Stimulated activated CD4-positive, alpha-beta T cell treated with anti-CD3 and anti-CD28 coated beads, Interleukin-1b, Interleukin-23, amount 100 ng/mL, for 4 hours (primary cell): ENCODE measurements at places on chromosomes 4 and X.

- DNase-seq: no peak
Observed at GRCh38 chr4:136599890-136600289, 932.4 kb downstream of the PCDH18 start.

- no peak for DNase-seq
Observed at GRCh38 chrX:1558761-1559468, 21.9 kb upstream of the P2RY8 start.

DNA sequence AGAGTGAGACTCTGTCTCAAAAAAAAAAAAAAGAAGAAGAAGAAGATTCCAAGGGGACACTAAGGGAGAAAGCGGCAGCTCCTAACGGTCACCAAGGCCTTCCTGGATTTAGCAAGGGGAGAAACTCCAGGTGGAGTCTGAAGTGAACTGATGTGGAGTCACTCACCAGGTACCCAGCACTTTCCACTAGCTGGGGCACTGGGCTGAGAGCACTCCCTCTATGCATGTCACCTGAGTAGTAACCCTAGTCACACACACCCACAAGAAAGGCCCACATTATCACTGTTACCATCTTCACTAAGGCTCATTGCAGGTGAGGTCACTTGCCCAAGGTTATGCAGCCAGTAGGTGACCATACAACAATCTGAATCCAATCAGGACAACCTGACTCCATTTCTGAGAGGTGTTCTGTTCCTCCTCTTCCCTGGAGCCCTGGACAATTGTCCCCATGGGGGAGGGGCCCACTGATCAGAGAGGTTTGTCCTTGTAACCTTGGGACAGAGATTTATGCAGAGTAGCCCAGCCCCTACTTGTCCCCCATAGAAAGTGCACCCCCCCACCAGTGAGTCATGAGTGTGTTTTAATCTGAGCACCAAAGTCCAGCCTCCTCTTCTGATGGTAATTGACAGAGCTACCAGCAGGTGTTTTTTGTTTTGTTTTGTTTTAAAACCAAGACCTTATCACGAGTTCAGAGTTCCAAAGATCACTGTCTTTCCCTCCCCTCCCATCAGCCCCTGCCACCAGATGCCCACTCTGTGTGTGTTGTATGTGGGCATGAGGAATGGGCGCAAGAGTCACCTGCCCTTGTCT is 5.9 kb upstream of the SASH3 start:
- no peak for DNase-seq

- no peak for DNase-seq
Observed at GRCh38 chr4:60952921-60953320, 247.2 kb upstream of the ADGRL3 start.

DNA sequence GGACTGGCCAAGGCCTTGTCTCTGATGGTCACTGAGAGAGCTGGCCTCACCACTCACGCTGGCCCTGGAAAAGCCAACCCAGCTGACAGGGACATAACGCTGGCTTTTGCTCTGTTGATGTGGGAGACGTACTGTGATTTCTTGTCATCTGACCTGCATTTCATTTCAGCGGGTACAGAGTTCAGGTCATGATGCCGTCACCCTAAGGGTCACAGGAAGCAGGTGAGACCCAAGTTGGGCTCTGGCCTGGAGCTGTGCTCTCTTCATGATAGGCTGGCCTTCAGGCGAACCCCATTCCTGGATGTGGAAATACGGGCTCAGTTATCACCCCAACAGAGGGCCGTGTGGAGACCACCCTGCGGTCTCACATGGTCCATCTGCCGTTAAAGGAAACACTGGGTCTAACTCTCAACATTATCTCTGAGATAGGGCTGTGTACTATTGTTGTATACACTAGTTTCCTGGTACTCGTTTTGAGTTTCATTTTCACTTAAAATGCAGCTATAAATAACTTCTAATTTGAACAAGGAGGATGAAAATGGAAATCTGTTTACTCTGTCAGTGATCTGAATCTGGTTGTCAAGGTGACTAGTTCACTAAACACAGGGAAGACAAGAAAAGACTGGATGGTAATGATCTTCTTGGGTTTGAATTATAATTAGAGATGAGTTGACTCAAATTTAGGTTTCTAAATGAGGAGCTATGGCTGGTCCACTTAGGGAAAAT is 89.1 kb downstream of the TBC1D9 start:
- no peak for DNase-seq

GRCh38 chr4:10413177-10413576 is 44.0 kb downstream of the ZNF518B start:
- no peak for DNase-seq

GRCh38 chrX:78643874-78644273 is 15.3 kb downstream of the RTL3 start:
- no peak for DNase-seq

- no peak for DNase-seq
Observed at GRCh38 chr4:163590619-163591264, 96.3 kb downstream of the TMA16 start.

DNA sequence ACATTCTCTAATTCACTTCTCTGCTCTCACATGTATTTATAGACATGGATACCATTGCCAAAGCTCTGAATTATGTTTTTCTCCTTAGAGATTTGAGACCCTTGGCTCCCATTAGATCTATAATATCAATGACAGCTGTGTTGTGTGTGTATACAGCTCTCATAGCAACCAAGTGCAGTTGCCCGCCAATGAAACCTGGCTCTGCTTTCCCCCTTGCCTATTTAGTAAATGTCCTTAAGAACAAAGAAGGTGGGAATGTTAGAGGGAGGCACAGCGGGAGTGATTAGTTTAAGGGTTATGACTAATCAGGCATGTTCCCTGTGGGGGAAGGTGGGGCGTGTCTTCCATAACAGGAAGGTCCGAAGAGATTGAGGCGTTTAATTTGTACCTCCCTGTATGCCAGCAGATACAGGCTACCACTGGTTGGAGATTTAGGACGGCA is 100.5 kb upstream of the TBC1D9 start:
- no peak for DNase-seq

- DNase-seq: no peak
Observed at GRCh38 chr4:153765894-153766293, 6.1 kb upstream of the RNF175 start.

- DNase-seq: no peak
Observed at GRCh38 chr4:77845400-77845799, 17.2 kb upstream of the MRPL1 start.

GRCh38 chr4:6929812-6930464 is 20.3 kb downstream of the TBC1D14 start:
- DNase-seq: no peak

DNA sequence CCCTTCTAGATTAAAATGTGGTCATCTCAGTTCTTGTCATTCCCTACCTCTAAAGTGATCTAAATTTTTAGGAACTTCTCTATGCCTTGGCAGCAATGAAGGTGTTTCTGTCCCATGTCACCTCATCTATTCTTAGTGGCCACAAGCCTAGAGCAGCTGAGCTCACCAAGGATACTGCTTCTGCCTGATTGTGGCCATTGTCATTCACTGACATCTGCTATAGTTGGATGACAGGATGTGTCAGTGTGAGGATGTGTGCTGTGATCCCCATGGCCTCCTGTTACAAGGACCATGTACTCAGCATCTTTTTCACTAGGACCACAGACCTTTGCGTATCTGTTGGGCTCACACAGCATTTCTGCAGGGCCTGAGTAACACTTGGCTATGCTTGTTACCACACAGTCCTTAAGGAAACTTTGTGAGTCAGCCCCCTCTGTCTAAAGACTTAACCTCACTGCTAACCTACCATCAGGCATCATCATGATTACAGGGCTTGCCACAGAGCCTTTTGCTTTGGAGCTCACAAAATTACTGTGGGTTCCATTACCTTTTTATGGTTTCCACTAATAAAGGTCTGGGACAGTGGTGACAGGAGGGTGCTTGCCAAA is 421.0 kb downstream of the ADAM29 start:
- DNase-seq: no peak

DNA sequence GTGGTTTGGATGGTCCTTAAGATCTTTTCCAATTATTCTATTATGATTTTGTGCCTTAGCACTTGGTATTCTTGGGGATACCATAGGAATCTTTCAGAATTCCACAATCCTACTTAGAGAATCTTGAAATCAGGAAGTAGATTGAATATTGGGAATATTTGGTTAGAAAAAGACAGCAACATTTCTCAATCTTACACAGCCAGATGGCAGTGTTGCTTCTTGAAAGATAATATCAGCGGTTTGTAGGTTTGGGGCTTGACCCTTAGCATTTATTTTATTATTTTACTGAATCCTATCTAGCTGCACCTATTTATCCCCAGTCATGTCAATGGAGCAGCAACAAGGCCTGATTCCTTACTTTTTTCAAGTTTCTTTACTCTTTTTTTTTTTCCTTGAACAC is 28.6 kb downstream of the MAGEB1 start:
- DNase-seq: no peak

DNA sequence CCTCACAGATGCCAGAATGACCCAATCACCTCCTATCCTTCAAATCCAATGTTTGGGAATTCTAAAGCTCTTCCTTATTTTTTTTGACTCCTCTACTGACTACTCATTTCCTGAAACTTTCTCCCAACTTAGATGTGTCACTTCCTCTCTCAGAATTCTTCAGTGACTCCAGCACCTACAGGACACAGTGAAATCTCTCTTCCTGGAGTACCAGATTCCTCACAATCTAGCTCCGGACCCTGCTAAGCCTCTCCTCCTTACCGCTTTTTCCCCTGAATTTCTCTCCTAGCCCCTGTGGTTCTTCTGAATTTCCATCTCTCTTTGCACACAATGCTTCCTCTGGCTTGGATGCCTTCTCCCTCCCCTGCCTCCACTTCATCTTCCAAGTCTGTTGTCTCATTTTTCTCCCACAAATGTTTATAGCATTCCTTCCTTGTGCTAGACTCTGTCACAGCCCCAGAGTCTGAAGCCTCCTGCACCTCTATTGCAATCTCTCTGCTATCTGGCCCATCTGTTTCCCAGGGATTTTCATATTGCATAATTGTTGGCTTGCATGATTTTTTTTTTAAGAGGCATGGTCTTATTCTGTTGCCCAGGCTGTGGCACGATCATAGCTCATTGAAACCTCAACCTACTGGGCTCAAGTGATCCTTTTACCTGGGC is 80.1 kb downstream of the ANAPC4 start:
- DNase-seq: no peak

DNA sequence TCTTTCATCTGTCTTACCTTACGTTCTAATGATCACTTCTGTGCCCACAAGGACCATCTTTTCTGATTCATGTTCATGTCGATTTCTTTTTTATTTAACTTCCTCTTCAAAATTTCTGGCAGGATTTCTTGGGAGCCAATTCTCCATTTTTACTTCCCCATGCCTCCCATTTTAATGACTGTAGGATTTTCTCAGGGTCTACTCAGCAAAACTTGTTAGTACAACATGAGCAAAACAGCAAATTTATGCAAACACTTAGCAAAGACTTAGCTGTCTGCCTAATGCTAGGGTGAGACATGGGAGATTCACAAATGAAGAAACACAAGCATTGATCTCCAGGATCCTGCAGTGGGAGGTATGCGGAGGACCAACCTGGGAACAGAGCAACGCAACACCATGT is 5.5 kb downstream of the CD38 start:
- no peak for DNase-seq

DNA sequence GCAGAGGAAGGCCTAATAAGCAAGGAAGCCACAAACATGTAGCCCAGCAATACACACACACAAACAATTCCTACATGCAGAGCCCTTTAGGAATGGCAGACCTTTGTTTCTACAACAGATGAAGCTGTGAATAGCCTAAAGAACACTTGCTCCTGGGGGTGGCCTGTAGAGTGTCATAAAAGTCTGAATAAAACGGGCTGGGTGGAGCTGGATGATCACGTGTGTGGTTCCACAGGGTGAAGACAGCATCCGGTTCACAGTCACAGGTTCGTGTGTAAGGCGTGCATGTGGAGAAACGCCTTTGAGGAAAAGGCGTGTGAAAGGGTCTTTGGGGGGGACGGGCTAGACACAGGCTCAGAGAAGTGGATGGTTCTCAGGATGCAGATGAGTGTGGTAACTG is 156.1 kb downstream of the AFAP1 start:
- no peak for DNase-seq

- no peak for DNase-seq
Observed at GRCh38 chr4:20412072-20412471, 160.4 kb downstream of the SLIT2 start.

- DNase-seq: no peak
Observed at GRCh38 chr4:40948014-40948413, 198.3 kb downstream of the NSUN7 start.

DNA sequence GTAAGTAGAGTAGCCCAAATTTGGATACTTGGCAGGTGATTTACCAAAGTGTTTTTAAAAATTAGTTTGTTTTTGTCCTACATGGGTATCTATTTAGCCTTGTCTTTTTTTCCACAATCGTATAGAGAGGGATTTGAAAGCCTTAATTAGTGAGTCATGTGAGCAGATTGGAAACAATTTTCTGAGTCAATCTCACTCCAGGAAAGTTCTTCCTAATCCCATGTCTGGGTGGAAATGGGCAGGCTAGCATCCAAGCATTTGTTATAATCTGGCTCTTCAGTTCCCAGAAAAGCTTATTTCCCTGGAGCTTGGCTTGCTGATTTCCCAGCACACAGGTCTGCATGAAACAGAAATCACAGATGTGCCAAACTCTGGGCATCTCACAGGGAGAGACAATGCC is 426.9 kb upstream of the BOD1L1 start:
- DNase-seq: no peak

DNA sequence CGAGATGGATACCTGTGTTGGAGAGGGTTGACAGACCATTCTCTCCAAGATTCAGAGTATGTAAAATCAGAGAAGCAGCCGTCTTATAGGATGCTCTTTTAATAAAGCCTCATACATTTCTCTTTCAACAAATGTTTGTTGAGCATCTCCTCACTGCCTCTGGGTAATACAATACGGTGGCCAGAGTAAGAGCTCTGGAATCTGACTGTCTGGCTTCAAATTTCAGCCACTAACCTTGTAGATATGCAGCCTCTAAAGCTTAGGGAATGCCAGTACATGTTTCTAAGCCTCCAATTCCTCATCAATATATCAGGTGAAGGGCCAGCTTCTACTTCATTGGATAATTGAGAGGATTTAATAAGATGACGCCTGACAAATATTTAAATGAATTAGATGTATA is 61.3 kb downstream of the CLNK start:
- no peak for DNase-seq

- no peak for DNase-seq
Observed at GRCh38 chr4:185833055-185833598, 21.1 kb upstream of the SORBS2 start.
